ENCODE measurements at places on chromosomes 3 and 15. TPM values are rescaled to one million over a fixed set of nuclear protein-coding genes. Genes with fewer than 3 reads are reported as not detected.

BCL2A1 gene
- 0.49 TPM for total RNA-seq

CLDN16 gene
- 0.25 TPM for total RNA-seq

SLC9C1 gene
- total RNA-seq, result 0.25 TPM

WDR93 gene
- 0.25 TPM for total RNA-seq

IGDCC3 gene
- 9.8 TPM for total RNA-seq

MUC20 gene
- total RNA-seq, result 2.5 TPM

EBLN2 gene
- 3.9 TPM for total RNA-seq

SNX22 gene
- 4.2 TPM for total RNA-seq

PPP1R14D gene
- not detected for total RNA-seq

HCN4 gene
- 4.4 TPM for total RNA-seq

MCF2L2 gene
- 32.5 TPM for total RNA-seq

RLBP1 gene
- 0.98 TPM for total RNA-seq

DUOX1 gene
- total RNA-seq, result not detected

FBXL2 gene
- 43.8 TPM for total RNA-seq

RFX7 gene
- total RNA-seq, result 30.5 TPM

SEMA3B gene
- 3.2 TPM for total RNA-seq
